ENCODE measurements at places on chromosomes 2 and 18. TPM values are rescaled to one million over a fixed set of nuclear protein-coding genes. Genes with fewer than 3 reads are reported as not detected.

The POTEI gene
- total RNA-seq: not detected

The MAP4K4 gene
- total RNA-seq: 79.3 TPM

The ZBTB14 gene
- 15.4 TPM for total RNA-seq

The RNF125 gene
- total RNA-seq: 24.9 TPM
